Endodermal cell (in vitro differentiated cells): ENCODE measurements at places on chromosomes 1 and 21.
A peak's percentile ranks its signal among the peaks of the same experiment; 100 is the strongest.

DNA sequence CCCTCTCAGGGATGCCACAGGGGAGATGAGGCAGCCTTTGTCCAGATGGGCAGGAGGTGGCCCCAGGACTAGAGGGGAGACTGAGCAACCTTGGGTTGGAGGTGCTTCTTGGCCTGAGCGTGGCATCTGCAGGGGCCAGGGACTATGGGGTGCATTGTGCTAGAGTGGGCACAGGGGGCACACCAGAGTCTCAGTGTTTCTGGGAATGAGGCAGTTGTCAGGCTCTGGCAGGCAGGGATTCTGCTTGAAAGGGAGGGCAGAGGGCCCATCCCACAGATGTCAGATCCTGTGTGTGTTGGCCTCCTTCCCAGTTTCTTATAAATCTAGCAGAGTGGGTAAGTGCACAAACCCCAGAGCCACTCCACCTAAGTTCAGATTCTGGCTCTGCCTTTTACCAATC is 13.7 kb downstream of the LGR6 start:
- DNase-seq: peak; percentile 67

DNA sequence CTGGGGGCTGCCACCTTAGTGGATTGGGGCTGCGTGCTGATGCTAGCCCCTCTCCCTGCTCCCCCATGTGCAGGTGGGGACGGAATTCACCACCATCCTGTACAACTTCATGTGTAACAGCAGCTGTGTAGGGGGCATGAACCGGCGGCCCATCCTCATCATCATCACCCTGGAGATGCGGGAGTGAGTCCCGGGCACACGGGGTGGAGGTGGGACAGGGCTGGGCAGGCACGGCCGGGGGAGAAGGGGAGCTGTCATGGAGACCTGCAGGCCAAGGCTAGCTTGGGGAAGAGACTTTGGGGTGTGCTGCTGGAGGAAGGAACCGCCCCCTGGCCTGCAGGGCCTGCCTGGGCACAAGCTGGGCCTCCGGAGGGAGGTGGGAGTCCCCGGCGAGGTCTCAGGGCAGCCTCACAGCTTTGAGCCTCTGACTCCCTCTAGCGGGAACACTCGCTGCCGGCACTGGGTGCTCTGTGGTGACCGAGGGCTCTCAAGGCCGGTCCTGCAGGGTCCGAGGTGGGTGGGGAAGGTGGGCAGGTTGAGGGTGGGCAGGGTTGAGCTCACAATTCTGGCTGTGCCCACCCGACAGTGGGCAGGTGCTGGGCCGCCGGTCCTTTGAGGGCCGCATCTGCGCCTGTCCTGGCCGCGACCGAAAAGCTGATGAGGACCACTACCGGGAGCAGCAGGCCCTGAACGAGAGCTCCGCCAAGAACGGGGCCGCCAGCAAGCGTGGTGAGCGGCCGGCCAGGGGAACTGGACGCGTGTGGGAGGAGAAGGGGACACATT is 25.0 kb upstream of the CCDC27 start:
- DNase-seq: peak; percentile 91

- DNase-seq: peak; percentile 99
These were observed at the start of gene LRRC3 for GRCh38 chr21:44454747-44455523. Gene LRRC3 (plus strand): TSS chr21:44455510. CDS start chr21:44456645, 1,135 bp downstream.

GRCh38 chr21:25568246-25568645 is 39.0 kb downstream of the MRPL39 start:
- peak; percentile 49 for DNase-seq

- DNase-seq: no peak
These were observed 357.5 kb upstream of the RUNX1 start for GRCh38 chr21:35406635-35407034.

DNA sequence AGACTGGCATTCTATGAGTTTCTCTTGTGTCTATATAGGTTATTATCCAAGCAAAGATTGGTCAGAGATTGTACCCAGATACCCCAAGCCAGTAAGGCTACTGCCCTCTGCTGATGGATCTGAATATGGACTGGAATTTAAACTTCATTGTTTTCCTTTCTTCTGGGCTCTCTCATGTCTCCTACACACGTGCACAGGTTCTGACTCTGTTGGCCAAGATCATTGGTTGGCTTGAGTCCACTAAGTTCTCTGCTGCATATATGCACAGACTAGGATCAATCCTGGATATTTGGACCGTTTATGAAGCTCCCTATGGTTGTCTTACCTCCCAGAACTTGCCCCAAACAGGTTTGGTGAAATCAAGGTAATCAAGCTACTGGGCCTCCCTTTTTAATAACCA is 69.7 kb downstream of the CC2D1B start:
- peak; percentile 49 for DNase-seq

DNA sequence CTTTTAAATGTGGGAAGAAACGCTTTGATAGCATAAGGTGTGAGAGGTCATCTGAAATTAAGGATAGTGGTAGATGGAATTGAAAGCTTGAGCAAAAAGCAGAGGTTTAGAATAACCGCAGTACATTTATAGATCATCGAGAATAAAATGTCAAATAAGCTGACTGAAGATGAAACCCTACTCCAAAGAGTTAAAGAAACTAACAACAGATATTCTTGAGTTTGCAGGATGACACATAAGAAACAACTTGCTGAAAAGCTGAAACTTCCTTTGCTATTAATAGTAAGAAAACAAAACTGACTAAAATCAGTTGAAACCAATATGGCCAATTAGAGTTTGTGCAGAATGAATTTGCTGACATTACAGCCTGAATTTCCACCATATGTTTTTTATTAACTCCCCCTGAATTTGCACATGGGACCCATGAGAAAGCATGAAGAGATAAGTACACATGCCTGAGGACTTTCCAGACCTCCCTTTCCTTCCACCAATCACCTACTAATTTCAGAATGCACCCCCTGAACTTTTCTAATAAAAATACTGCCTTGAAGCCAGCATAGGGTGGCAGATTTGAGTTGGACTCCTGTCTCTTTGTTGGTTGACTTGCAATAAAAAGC is 1.7 kb upstream of the C1orf185 start:
- DNase-seq: no peak

DNA sequence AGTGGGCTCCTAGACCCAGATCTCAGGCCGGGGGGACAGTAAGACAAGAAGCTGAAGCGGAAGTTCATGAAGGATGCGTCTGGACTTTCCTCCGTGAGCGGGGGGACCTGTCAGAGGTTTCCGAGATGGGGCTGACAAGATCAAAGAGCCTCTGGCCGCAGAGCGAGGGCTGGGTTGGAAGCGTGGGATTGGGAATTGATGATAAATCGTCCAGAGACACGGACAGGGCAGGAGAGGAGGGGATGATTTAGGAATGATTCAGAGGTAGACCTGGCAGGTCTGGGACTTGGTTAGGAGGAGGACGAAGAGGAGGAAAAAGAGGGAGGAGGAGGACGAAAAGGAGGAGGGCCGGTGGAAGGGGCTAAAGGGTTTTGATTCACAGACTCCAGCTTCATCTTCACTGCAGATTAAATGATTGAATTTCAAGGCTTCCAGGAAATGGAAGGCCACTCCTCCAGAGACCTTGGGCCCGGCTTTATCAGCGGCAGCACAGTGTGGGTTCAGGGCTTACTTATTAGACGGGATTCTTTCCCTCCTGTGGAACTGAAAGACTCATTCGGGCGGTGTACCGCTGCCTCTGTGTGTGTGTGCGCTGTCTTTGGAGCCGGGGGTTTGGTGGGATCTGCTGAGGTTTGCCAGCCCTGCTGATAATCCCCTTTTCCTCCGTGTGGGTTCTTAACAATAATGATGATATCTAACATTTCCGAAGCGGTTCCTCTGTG is 85.7 kb upstream of the SLC45A1 start:
- no peak for DNase-seq

DNA sequence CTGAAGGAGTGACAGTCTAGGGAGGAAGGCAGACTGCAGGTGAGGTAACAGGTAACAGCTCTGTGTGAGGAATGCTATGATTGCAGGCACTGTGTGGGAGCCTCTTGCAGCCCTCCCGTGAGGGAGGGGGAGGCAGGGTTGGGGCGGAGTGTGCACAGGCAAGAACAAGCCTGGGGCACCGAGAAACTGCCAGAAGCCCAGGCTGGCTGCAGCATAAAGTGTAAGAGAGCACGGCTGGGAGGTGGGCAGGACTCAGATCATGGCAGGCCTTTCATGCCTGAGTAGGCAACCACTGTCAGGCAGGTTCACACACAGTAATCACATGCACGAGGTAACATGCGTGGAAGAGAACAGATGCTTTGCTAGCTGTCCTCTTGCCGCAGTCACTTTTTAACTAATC is 11.3 kb upstream of the RHEX start:
- DNase-seq: peak; percentile 80

DNA sequence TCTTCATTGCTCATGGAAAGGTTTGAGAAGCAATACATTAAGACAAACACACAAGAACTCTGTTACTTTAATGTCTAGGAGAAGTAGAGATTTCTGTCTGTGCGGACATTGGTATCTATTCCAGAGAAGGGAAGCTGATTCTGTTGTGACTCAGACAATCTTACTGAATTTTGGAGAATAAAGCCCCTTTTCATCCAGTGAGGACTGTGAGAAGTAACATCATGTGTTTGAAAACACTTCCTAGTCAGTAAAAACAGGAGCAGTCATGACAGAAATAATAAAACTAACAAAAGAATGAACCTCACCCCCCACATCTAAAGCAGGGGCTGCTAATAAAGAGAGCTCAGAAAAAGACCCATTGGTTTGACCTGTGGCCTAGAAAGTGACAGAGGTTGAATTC is 46.6 kb downstream of the NEK7 start:
- DNase-seq: no peak

- no peak for DNase-seq
These were observed 55.5 kb downstream of the EDN2 start for GRCh38 chr1:41428738-41429640.

- DNase-seq: no peak
These were observed 63.6 kb downstream of the VPS13D start for GRCh38 chr1:12293416-12293815.

DNA sequence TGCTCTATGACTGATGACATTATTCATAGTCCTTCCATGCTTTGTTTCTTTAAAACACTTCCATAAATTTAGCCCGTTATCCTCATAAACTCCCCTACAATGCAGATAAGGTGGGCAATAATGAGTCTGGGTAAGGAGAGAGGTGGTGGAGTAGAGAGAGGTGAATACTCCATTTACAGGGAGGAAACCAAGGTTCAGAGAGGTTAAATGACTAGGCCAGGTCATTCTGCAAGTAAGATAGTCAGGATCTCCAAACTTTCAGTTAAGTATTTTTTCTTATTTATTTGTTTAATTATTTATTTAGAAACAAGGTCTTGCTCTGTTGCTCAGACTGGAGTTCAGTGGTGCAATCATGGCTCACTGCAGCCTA is 26.1 kb downstream of the PAFAH2 start:
- no peak for DNase-seq

GRCh38 chr1:30906631-30907441 is 1.7 kb downstream of the SDC3 start:
- DNase-seq: peak; percentile 49

DNA sequence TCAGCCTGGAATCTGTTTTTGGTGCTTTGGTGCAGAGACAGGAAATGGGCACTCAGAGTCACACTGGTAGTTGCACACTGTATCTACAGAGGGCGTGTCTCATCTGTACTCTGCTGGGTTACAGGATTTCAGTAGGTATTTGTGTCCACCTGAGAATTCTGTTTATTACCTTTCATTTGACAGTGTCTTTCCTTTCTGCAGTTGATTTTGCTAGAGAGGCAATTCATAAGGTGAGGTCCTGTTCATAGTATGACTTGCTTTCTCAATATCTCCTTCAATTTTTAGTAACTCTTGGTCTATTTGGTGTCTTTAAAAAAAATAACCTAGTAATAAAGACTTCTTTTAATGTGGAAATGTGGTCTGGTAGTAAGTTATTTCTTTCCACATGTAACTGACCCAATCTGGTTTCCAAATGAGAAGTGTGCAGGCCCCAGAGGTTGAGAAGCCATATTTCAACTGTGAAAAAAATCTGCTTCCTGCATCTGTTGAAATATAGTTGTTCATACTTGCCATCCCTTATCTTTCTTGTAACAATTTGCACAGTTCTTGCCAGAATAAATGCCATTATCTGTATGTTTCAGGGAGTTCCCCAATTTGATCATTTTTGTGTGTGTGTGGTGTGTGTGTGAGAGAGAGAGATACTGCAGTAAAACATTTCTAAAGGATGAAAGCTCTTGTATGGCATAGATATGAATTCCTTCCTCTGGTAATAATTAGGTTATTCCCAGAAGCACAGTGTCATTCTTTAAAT is 78.4 kb upstream of the DNAJC6 start:
- DNase-seq: no peak

DNA sequence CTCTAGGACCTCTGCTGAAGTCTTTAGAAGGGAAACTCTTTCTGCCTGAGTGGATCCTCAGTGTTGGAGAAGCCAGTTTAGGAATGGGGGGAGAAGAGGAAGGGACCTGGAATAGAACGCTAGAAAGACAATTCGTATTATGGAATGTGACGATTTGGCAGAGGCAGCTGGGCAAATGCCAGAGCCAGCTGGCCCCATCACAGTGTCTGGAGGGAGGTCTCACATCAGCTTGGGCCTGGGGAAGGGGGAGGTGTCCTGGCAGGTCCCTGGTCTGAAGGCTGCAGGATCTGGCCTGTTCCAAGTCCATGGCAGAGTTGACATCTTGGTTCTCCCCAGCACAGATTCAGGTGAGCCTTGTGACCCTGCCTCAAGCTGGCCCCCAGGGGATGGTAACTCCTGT is 11.3 kb downstream of the TMCC2 start:
- peak; percentile 36 for DNase-seq

DNA sequence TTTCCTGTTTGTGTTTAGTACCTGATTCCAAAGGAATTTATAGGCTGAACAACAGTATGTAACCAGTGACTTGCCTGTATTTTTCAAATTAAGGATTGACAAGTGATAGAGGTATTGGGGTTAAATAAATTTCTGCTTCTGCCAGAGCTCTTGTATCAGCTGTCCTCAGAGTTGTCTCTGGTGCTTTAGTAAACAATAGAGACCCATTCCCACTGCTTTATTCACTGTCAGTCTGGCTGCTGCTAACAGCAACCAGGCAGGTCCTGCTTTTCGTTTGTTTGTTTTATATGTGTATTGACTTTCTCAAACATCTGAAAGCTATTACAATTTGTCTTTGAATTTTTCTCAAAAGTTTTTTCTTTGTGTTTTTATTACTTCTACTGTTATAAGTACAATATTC is 76.1 kb downstream of the OLFM3 start:
- no peak for DNase-seq

- DNase-seq: no peak
These were observed 95.3 kb upstream of the DPH5 start for GRCh38 chr1:101120868-101121267.

- no peak for DNase-seq
These were observed 197.7 kb downstream of the GREM2 start for GRCh38 chr1:240414237-240414636.

GRCh38 chr1:226073184-226073950 is 10.9 kb downstream of the H3-3A start:
- DNase-seq: no peak

DNA sequence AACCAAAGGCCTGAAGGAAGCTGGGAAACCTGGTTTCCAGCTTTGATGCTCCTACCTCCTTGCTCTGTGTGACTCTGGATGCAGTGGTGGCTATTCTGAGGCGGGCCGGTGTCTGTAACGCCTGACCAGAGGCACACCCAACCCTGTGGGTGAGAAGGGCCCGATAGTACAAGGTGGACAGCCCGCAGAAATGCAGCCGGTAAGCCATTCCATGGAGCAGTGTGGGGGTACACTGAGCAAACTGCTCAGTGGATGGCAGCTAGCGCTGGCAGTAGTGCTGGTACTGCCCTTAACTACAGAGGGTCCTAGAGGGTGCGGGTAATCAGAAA is 36.0 kb downstream of the AHDC1 start:
- DNase-seq: no peak

GRCh38 chr1:159015440-159015909 is 5.8 kb downstream of the IFI16 start:
- DNase-seq: peak; percentile 47
